Erythroblast (primary cell): ENCODE measurements at places on chromosomes 7 and 10.
A peak's percentile ranks its signal among the peaks of the same experiment; 100 is the strongest.

GRCh38 chr10:22319980-22320558 is 830 bp upstream of the BMI1 start:
- DNase-seq: peak; percentile 67

DNA sequence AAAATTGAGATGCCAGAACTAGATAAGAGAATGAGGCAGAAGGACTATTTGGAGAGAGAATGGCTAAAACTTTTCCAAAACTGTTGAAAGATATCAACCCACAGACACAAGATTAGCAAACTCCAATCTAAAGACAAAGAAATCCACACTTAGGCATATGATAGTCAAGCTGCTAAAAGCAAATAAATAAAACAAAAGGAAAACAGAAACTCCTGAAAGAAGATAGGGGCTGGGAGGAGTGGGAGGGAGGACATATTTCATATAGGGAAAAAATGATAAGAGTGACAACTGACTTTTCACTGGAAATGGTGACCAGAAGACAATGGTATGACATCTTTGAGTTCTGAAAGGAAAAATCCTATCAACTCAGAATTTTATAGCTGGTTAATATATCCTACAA is 105.4 kb upstream of the ADO start:
- DNase-seq: no peak

- DNase-seq: no peak
These were observed 118.3 kb upstream of the SHH start for GRCh38 chr7:155930527-155930926.

DNA sequence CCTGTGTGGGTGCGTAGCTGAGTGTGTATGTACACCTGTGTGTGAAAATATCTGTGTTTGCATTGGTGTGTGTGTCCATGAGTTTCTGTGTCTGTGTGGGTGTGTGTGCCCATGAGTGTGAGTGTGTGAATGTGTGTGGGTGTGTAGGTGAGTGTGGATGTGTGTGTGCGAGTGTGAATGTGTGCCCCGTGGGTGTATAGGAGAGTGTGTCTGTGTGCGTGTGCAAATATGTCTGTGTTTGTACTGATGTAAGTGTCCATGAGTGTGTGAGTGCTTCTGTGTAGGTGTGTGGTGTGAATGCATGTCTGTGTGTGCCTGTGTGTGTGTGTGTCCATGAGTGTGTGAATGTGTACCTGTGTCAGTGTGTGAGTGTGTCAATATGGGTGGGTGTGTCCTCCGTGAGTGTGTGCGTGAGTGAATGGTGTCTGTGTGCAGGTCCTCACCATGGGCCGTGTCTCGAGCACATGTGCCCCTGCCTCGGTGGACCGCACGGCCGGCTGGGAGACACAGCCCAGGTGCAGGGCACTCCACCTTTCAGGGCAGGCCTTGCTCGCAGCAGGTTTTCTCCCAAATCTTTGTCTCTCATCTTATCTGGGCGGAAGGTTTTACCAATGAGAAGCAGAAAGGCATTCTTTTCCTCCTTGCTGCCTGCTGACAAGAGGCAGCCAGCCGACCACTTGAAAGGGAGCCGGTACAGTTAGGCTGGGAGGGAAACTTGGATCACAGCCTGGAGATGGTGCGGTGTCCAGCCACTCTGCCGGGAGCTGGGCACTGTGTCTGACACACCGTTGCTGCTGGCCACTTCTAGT is 107.1 kb upstream of the FAM20C start:
- DNase-seq: no peak

DNA sequence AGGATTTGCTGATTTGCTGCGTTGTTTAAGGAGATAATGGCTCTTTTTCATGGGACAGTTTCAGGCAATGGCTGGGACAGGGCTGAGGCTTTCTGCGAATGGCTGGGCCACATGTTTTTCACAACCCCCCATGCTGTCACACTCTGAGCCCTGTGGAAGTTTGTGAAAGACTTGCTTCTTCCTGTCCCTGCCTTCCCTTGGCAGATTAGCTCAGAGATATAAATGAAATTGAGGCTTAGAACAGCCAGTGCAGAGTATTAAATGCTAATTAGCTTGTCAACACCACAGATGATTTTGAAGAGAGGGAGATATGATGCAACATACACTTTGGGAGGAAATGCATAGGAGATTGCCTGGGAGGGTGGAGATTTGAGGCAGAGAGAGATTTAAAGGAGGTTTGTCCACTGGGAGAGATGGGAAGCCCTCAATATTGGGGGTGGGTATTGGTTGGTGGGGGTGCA is 232.0 kb downstream of the SH2D4B start:
- no peak for DNase-seq

GRCh38 chr7:142583446-142583845 is 165.8 kb upstream of the PRSS1 start:
- no peak for DNase-seq

- DNase-seq: peak; percentile 94
These were observed at the start of gene COA1 for GRCh38 chr7:43729214-43729923. TSS of gene COA1 (minus strand) at chr7:43729523. CDS start at chr7:43648614, 80,909 bp downstream.

DNA sequence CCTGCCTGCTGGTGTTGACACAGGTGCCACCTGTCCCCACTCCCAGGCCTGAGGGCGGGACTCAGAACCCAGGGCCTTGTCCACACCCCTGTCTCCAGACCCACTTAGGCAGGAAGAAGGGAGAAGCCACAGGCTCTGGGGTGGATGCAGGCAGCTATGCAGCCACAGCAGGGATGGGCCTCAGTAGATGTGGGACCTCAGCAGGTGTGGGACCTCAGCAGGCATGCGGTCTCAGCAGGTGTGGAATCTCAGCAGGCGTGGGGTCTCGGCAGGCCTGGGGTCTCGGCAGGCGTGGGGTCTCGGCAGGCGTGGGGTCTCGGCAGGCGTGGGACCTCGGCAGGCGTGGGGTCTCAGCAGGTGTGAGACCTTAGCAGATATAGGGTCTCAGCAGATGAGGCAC is 118.0 kb upstream of the PITRM1 start:
- no peak for DNase-seq

- DNase-seq: peak; percentile 33
These were observed 117.6 kb upstream of the FAM204A start for GRCh38 chr10:118459642-118460193.
